ENCODE measurements at places on chromosomes 3 and 15.

GRCh38 chr15:33737687-33738601 is 230.4 kb upstream of the CHRM5 start:
- peak; percentile 21 for DNase-seq

GRCh38 chr3:42683875-42684598 is 1.3 kb upstream of the KLHL40 start:
- peak; percentile 83 for DNase-seq

DNA sequence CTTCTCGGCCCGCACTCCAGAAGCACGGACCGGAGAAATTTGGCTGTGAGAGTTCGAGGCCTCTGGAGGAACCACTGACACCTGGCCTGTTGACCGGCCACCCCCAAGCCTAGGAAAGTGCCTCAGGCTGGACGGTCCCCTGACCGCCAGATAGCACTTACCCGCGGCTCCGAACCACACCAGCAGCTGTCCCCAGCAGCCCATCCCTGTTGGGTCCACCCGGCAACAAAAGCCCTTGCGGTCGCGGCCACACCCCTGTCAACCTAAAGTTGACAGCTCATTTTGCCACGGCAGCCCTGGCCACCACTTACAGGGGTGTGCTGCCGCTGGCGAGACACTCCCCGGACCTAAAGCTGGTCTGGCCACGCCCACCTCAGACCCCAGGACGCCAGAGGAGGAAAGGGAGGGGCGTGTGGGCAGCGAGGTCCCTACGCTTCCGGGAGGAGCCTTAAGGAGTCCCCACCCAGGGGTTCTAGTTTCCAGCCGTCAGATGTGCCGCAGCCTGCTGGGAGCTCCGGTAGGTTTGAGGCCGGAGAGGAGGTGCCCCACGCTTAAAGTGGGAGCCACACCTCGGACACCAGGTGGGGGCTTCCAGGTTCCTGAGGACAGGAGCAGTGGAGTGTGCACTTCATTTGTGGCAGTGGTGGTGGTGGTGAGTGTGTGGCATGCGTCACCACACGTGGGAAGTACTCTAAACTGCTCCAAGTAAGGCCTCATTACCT is at the start of gene LTK:
Gene LTK (minus strand): TSS at position 322 of the 722 bp plus-strand sequence. CDS start 118 bp downstream, at position 204.
- no peak for DNase-seq

DNA sequence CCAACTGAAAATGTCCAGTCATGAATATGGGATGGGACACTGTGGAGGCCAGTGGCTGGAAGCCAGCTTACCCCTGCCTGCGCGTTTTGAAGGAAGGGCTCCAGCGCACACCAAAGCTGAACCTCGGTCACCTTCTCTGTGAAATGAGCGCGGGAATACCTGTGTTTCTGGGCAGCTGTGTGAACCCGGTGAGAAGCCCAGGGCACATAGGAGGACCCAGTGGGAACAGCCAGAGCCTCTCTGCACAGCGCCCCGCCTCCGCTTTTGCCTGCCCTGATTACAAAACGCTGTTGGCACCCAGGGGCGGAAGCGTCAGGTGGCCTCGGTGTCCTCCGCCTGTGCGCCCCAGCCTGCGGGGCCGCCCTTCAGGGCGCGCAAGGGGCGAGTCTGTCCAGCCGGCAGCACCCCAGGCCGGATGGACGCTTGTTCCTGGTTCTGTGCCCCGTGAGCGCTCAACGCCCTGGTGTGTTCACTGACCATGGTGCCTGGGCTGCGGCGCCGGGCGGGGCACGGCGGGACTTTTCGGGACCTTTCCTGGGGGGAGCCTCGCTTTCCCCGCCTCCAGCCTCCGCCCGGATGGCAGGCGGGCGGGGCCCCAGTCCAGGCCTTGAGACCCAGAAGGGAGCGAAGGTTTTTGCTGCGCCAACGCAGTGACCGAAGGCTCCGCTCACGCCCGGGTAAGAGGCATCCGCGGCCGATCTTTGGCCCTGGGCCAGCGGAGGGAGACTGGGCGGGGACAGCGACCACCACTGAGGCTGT is at the start of gene SQOR:
Gene SQOR (plus strand): TSS at position 598 of the 759 bp plus-strand sequence. CDS start 23,895 bp downstream, outside the sequence.
- peak; percentile 87 for DNase-seq

DNA sequence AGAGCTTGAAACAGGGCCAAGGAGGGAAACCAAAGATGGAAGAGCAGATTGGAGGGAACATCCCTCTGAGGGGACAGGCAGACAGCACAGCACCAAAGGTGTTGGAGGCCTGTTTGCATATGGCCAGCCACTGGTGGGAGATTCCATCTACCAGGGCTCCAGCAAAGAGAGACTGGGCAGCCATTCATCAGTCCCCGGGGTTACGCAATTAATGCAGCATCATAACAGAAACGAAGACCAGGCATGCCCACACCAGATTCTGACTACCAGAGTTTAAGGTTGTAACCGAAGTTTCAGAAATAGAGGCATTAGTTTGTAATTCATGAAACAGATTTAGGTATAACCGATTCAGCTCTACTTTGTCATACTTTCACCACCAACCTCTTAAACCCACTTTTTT is 58.1 kb downstream of the COL8A1 start:
- DNase-seq: no peak
